ENCODE measurements at places on chromosomes 12 and 14.

DNA sequence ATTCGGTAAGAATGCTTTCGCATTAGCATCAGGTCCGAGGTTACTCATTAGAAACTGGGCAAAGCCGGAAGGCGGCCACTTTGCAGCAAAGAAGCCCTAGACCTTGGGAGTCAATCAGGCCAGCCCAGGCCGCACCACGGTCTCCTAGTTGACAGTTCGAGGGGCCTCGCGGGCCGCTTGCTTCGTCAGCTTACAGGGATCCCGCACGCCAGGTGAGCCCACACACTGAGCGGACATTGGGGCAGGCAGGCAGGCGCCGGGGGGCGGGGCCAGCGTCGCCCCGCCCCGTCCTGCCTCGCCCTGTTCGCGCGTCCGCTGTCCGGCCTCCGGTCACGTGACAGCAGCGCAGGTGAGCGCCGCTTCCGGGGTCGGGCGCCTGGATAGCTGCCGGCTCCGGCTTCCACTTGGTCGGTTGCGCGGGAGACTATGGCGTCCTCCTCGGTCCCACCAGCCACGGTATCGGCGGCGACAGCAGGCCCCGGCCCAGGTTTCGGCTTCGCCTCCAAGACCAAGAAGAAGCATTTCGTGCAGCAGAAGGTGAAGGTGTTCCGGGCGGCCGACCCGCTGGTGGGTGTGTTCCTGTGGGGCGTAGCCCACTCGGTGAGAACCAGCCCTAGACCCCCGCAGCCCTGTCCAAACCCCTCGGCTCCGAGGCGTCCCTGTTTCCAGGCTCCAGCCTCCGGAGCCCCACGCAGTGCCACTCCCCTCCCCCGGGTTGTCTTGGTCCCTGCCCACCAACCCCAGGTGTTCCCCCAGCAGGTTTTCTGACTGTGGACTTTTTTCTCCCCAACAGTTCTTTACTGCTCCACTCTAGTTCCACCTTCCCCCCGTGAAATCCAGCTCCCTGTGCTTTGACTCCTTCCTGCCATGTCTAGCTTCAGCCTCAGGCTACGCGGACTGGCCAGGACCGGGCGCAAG is at the start of gene PIP4K2C:
TSS of gene PIP4K2C (plus strand) at position 329 of the 918 bp plus-strand sequence. CDS start at position 427, 98 bp downstream.
- peak; percentile 70 for DNase-seq

GRCh38 chr12:32889011-32889760 is 7.4 kb downstream of the PKP2 start:
- no peak for DNase-seq

GRCh38 chr12:39622306-39622705 is 2.7 kb upstream of the ABCD2 start:
- DNase-seq: no peak

DNA sequence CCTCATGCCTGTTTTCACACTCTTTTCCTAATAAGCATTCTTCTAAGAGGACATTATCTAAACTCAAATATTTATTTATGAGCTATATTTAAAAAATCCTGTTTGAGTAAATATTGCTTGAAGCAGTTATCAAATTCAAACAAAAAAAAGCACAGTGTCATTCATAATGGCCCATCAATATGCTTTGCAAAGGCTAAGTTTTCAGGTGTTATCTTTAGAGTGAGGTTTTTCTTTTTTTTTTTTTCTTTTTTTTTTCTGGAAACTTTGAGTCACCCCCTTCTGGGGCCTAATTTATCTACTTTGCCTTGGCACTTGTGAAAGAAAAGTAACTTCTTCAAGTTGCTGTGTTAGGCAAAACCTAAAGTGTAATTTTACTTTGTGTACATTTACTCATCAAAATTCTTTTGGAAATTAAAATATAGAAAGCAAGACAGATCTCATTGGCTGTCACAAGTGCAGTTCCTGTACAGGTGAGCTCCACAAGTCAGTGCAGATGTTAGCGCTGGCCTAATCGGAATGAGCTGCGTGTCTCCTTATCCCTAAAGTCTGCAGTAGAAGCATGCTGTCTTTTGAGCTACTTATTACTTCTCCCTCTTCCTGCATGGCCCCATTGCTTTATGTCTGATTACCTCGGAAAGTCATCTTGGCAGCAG is 53.3 kb downstream of the GLT1D1 start:
- DNase-seq: no peak

GRCh38 chr12:132004946-132005345 is 55.2 kb downstream of the EP400 start:
- no peak for DNase-seq

GRCh38 chr12:52523824-52524223 is 3.6 kb upstream of the KRT5 start:
- no peak for DNase-seq

DNA sequence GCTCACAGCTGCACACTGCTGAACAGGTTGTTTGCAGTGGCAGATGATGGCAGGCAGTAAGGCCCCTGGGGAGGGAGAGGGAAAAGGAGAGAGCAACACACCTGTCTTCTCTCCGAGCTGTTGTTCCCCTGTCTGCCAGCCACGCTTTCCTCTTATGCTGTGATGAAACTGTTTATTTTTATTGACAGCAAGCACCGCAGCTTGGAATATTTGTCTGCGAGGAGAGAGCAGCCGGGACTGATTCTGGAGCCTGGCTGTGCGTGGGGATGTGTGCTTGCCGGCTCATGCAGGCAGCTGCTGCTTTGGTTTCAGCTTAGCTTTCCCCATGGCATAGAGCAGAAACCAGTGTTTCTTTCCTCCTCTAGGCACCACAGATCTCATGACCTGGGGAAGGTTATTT is 58.7 kb upstream of the KCNA5 start:
- DNase-seq: no peak

DNA sequence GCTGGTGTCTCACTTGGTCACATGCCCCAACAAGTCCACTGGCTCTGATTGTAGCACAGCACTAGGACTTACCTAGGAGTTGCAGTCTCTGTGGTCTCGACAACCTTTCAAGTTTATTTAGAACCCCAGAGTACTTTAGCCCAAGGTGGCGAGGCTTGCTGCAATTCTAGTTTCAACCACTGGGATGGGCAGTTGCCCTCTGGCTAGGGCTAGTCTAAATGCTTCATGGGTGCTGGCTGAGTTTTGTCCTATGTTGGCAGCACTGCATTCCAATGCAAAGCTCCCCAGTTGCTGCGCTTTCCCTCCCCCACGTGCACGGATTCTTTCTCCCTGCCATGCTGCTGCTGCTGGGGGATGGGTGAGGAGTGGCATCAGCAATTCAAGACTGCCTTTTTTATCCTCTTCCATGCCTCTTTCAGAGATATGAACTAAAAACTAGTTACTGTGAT is 207.9 kb downstream of the SYNE2 start:
- DNase-seq: no peak

DNA sequence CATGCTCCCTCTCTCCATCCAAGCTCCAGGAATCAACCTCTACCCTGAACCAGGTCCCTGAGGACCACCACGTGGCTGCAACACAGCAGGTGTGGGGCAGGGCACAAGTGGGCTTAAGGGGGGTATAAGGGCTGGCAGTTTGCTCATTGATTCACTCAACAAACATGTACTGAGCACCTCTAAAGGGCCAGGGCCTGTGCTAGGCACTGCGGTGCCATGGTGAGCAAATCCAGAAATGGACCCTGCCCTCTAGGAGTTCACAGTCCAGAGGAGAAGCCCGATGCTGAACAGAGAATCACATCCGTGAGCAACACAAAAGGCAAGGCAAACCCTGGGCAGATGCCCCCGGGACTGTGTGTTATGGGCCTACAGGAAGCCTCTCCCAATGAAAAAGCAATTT is 6.5 kb upstream of the AQP2 start:
- no peak for DNase-seq

DNA sequence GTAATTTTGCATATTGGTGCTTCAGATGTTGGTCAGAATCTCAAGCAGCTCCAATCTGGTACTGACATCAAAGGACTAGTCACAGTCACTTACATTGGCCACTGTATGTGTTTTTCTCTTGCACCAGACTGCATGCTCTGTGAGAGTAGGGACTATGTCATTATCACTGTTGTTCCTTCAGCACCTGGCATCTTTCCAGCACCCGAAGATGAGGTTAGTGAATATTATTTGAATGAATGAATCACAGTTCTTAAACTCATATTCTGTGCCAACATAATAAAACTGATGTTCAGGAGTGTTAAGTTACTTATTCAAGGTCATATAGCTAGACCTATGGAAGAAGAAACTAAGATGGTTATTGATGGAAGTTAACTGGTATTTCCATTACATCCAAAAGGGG is 204.5 kb upstream of the TBX3 start:
- DNase-seq: no peak

DNA sequence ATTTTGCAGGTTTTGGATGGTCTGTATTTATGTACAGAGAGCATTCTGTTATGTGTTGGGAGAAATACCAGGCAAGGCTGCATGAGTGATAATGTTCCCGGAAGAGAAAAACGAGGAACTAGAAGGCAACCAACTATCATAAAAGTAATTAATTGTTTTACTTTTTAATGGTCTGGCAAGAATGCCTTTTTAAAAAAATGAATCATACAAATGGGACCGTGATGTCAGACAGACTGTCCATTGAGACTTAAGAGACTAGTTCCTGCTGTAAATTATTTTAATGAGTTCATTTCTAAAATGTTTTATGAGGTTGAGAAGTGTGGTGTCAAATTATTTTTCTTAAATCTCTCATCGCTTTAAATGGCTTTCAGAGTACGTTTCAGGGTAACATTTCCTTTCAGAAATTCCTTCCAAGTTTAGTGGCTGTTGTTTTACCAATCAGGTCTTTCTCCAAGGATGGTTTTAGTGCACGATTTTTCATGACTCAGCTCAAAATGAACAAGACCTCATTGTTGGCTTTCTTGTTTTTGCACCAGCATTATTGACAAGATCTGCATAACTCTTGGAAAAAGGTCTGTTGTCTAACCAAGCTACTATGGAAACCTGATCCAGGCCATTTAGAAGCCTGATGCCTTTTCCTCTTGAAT is 86.1 kb upstream of the ARHGAP5 start:
- no peak for DNase-seq

- no peak for DNase-seq
Observed at GRCh38 chr14:69088586-69088985, 64.3 kb downstream of the DCAF5 start.

DNA sequence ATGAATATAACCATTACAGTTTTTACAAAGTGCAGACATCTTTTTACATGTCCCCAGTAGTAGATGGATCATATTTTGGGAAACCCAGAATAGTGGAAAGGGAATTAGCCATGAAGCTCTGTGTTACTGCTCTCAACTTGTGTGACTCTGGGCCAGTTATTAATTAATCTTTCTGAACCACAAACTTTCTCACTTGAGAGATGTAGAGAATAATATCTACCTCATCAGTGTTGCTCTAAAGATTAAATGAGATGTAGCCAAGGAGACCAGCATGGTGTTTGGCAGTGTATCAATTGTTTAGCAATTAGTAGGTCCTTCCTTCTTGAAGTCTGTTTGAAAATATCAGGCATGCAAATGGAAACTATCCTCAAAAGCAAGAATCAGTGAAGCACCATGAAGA is 169.2 kb downstream of the TMTC2 start:
- no peak for DNase-seq

DNA sequence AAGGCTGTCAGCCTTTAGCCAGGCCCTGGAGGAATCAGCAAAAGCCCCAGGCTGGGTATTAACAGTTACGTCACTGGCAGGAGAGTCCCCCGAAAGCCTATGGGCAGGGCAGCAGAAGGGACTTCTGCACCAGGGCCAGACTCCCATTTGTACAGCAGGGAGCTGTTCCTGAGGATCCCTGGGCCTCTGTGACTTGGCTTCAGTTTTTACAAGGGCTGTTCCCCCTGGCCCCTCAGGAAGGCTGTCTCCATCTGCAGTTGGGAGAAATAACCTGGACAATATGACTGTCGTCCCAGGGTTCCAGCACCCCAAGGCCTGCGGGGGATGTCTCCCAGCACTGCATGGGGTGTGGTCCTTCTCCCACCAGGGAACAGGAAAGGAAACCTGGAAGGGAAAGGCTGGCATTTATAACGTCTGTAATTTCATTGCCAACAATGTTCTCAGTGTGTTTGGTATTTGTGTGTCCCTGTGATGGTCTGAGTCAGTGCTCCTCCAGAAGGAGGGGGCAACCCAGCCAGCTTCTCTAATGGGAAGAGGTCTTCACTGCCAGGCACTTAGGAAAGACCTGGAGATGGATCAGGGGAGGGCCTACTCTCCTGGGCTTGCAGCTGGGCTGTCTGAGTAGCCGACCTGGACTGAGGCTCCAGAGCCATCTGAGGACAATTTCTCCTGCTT is 42.4 kb downstream of the ERH start:
- DNase-seq: no peak

GRCh38 chr14:74905595-74906142 is 17.4 kb downstream of the RPS6KL1 start:
- DNase-seq: peak; percentile 74

DNA sequence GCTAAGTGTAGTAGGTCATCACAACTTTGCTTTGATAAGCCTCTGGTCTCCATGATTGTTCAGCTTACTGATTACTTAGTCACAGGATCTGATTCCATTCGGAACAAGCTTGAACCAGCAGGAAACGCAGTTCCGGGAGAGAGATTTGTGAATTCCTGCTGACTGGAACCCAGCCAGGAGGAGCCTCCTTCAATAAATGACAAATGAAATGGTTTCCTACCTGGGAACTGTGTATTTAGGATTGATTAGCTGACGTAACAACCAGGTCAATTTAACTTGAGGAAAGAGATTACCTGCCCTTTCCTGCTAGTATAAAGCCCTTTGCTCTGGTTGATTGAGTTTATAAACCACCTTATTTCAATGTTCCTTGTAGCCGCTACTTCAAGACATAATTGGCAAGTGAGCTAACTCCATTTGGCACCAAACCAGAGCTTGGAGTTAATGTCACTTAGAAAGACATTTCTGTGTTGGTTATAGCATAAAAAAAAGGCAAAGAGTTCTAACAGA is 35.1 kb upstream of the KCNH3 start:
- no peak for DNase-seq

GRCh38 chr12:109763201-109763841 is 49.7 kb downstream of the FAM222A start:
- DNase-seq: no peak

DNA sequence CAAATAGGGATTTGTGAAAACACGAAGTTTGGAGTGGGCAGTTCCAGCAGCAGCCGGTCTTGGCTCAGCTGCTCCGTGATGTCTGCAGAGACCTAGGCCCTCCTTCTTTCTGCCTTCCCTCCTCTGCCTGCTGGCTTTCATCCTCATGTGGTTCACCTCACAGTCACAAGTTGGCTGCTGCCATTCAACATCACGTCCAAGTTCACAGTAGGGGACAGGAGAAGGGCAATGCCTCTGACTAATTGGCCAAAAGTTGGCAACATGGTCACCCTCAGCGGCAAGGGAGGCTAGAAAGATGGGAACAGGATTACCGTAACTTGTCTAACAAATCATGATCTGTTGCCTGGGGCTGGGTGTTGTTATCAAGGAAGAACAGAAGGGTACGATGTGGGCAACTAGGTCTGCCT is 7.8 kb upstream of the CACNA2D4 start:
- no peak for DNase-seq

- no peak for DNase-seq
Observed at GRCh38 chr12:44490181-44490580, 385.9 kb downstream of the NELL2 start.

DNA sequence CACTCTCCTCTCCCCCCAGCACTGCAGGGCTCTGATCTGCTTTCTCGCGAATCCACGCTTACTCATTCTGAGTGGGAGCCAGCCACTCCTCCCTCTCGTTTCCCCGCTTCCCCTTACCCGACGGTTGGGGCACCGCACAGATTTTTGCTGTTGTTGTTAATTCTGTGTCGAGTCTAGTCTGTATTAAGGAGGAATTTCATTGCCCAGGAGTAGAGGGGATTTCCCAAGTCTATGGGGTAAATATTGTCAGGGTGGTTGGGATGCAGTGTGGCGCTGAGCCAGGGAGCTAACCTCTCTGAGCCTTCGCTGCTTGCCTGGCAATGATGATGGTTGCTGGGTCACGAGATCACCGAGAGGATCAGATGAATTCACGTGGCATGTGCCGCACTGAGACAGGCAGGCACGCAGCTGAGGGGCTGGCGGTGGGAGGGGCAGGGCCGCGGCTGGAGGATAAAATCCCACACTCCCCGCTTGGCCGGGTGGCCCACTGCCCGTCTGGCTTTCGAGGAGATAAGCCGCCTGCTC is 18.5 kb downstream of the NCOR2 start:
- DNase-seq: no peak

Measured in T-cell (primary cell).